CMK (cell line): ENCODE measurements at places on chromosomes 13 and 19.

DNA sequence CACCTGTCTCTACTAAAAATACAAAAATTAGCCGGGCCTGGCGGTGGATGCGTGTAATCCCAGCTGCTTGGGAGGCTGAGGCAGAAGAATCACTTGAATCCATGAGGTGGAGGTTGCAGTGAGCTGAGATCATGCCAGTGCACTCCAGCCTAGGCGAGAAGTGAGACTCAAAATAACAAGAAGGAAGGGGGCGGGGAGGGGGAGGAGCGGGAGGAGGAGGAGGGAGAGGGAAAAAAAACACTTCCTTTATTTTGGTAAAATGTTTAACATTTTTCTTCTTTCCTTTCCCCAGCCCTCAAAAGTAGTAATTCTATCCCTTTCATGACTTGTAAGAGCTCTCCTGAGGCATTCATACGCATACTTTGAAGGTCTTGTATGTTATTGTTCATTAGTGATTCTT lies 44.3 kb downstream of the SPRY2 start:
- no peak for DNase-seq

DNA sequence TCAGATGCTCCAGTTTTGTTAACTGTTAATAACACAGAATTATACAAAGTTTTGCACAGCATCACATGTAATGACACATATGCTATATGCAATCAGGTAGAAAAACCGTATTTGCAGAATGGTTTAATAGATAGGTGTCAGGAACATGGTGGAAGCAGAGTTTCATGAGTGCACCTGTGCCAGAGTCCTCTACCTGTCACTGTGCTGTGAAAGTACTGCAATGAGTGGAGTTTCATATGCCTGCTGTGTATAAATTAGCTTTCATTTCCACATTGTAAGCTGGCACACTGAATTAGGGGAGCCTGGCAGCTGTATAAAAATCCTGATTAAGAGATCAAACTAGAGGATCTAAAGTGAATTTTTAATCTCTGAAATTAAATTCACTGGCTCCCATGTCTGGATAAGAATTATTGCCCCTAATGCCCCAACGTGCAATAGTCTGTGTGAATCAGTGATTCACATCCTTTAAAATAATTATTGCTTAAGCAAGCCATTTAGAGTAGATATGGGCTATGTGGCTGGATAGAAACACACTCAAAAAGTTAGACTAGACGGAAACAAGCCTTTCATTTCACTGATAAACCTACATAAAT lies 8.5 kb upstream of the EEF1AKMT1 start:
- DNase-seq = no peak

- DNase-seq = no peak
Measured at GRCh38 chr19:15468675-15469512, 4.5 kb upstream of the RASAL3 start.

- no peak for DNase-seq
Measured at GRCh38 chr13:77299587-77299986, 27.3 kb downstream of the MYCBP2 start.

DNA sequence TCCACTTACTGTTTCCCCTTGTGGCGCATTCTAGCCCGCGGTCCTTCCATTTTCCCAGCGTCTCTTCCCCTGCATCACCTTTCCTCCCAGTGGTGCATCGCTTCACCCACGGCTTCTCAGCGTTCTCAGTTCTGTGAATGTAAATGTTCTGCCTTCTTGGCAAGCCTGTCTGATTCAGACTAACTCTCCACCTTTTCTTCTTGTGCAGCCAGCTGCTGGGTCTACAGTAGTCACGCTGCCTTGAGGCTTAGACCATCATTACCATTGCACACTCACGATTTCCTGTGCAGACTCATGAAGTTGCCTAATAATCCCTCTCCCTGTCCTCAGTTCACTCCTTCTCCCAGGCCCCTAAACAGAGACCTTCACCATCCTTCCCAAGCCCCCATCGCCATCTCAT lies 75.0 kb downstream of the DHRS12 start:
- no peak for DNase-seq

GRCh38 chr19:16591803-16592556 lies 19.8 kb upstream of the SLC35E1 start:
- no peak for DNase-seq

- DNase-seq = no peak
Measured at GRCh38 chr13:44388427-44389059, 14.9 kb downstream of the SERP2 start.

DNA sequence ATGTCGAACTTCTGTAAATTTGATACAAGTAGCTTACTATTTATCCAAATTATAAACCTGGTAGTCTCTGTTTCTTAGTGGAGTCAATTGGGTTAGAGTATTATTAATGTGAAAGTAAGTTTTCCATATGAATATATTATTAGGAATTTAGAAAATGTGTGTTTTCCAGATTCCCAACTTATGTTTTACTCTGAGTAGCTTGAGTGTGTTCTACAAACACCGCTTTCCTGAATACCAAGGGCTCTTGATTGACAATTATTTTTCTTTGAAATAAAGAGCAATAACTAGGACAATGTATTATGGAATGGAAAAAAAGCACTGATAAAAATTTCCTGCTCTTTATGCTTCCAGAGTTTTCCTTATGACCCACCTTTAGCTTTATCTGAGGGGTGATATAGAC lies 233.6 kb downstream of the POSTN start:
- DNase-seq = no peak

DNA sequence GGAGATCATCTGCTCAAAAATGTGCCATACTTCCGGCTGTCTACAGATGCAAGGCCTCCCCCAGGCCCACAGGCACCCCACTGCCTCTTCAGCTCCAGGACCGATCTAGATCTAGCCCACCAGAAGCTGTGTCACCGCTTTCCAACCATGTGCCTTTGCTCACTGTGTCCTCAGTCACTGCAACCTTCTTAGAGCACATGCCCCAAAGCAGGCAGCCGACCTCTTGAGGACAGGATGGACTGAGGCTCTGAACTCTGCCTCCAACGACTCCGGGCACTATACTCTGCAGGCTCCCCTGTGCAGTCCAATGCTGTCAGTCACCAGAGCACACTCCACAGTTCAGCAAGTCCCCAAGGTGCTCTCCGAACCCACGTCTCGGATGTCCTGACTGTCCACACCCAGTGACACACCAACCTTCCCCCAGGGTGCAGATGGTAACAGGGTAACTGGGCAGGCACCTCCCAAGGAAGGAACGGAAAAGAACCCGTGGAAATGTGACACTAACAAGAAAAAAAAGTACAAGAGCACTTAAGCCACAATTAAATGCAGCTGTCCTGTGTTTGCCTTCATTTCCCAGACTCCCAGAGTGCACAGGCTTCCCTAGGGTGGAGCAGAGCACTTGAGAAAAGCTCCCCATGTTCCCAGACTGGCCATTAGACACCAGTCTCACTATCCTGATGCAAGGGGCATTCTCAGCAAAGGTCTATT lies 4.8 kb downstream of the STK24 start:
- DNase-seq = no peak

GRCh38 chr13:34346626-34347025 lies 528.7 kb downstream of the RFC3 start:
- DNase-seq = no peak

- DNase-seq = no peak
Measured at GRCh38 chr19:39111593-39112199, 13.9 kb upstream of the PAK4 start.

DNA sequence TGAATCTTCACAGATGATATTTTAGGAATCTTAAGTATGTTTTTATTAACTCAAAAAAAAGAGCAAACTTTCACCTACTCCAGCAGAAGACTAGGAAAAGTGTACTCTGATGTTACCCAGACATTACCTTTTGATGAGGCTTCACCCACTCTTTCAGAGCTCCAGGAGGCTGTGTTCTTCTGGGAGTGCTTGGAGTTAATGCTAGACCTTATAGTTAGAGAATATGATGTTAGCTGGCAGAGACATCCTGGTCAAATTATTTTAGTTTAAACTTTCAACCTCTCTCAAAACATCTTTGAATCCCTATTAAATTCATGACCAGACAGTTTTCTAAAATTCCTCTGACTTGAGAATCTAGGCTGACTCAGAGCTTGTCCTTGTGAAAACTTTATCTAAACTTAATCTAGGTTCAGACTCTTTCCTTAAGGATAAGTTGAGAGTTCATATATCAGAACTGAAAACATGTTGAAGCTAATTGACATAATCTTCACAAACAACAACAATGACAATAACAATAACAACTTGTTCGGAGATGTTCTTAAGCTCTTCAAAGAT lies 82.8 kb downstream of the ITGBL1 start:
- DNase-seq = no peak

- DNase-seq = no peak
Measured at GRCh38 chr13:76086729-76087128, 450.6 kb downstream of the LMO7 start.

DNA sequence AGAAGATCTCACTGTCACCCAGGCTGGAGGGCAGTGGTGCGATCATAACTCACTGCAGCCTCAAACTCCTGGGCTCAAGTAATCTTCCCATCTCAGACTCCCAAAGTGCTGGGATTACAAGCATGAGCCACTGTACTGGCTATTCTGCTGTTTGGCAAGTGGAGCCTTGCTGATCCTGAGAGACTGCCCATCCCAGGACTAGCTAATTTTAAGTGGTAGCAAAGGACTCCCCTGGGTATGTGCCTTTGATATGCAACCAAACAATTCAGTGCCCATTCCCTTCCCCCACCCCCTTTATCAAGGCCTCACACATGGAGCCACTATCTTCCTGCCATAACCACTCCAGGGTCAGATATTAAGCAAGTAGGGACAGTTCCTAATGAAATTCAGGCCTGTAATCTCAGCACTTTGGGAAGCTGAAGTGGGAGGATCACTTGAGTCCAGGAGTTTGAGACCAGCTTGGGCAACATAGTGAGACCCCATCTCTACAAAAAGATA lies 17.0 kb upstream of the ZNF460 start:
- peak; percentile 41 for DNase-seq

DNA sequence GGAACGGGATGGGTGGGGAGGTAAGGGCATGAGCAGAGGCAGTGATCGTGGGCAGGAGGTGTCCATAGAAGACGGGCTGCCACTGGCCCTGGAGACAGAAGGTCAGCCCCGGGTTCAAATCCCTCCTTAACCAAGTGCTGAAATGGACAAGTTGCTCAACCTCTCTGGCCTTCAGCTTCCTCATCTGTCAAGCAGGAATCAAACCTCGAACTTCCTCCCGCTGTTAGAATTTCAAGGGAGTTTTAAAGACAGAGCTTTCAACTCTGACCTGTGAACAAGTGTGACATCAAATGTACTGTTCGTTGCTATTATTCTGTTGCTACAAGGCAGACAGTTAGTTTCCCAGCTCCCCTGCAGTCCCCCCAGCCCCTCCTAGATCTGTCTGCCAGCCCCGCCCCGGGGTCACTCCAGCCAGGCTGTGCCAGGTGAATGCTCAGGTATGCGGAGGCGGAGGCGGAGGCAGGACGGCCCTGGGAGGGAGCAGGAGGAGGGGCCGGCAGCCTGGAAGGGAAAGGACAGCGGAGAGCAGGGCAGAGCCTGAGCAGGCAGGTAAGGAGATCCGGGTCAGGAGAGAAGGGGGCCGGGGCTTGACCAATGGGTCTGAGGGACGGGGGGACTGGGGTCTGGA lies at the start of gene EPS8L1:
TSS of gene EPS8L1 (plus strand) at position 499 of the 628 bp plus-strand sequence. CDS start 576 bp downstream, outside the sequence.
- DNase-seq = no peak

- DNase-seq = no peak
Measured at GRCh38 chr19:34365463-34366401, 736 bp downstream of the GPI start.

DNA sequence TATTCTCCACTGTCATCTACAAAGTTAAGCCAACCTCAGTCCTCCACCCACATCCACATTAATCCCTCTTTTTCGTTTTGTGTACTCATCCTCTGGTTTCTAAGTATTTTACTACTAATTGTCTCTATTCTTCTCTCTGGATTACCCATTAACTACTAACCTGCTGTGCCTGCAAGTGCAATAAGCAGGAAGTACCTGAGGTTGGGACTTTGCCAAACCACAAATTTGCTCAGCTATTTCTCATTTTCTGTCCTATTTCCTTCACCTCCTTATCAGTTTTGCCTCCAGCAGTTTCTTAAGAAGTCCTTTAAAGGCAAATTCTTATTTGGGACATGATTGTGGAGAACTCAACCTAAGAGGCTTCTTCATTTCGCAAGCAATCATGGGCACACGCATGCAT lies 1708.9 kb downstream of the SLITRK5 start:
- no peak for DNase-seq

- no peak for DNase-seq
Measured at GRCh38 chr19:48836089-48837017, at the start of gene HSD17B14. HSD17B14 (minus strand) TSS chr19:48836491; CDS start chr19:48836411, 80 bp downstream.
